A673 (cell line): ENCODE measurements at places on chromosomes 6 and 20. TPM values are rescaled to one million over a fixed set of nuclear protein-coding genes. Genes with fewer than 3 reads are reported as not detected.

DNA sequence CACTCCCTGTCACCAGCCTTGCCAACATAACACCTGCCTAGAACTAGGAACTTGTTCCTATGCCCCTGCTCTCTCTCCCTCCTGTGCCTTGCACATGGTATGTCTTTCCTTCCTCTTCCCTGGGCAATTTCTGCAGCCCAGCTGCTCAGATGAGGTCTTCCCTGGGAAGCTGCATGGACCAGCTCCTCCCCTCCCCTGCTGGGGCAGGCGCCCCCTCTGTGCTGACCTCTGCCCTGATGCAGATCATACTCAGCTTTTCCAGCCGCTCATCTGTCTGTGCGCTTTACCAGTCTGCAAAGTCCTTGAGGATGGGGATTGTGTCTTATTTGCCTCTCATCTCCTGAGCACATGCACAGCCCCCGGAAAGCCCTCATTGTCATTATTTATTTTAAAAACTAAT, 161.8 kb downstream of the SCML4 start:
- no peaks in the 10 kb centered on the region for H3K36me3 ChIP-seq
- no peak overlapping the region for H3K27ac ChIP-seq
- H3K4me3 ChIP-seq = no peak overlapping the region
- H3K27me3 ChIP-seq = no peaks in the 10 kb centered on the region
- no peak for DNase-seq

DNA sequence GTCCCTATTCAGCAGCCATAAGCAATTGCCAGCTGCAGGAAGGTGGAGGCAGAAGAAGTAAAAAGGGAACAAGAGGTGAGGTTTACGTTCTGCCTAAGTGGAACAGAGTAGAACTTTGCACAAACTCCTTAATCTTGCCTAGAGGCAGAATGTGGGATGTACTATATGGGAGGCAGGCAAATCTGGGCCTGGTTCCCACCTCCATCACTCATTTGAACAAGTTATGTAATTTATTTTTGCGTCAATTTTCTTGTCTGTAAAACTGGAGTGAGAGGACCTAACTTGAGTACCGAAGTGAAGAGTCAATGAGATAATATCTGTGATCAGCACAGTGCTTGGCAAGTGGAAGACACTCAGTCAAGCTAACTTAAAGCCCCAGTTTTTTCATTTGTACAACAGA, 2.0 kb upstream of the TPBG start:
- peaks cover 5% of the 10 kb centered on the region for H3K36me3 ChIP-seq
- no peak overlapping the region for H3K4me3 ChIP-seq
- no peak overlapping the region for H3K27ac ChIP-seq
- no peak for DNase-seq
- peaks cover 22% of the 10 kb centered on the region for H3K4me1 ChIP-seq

DNA sequence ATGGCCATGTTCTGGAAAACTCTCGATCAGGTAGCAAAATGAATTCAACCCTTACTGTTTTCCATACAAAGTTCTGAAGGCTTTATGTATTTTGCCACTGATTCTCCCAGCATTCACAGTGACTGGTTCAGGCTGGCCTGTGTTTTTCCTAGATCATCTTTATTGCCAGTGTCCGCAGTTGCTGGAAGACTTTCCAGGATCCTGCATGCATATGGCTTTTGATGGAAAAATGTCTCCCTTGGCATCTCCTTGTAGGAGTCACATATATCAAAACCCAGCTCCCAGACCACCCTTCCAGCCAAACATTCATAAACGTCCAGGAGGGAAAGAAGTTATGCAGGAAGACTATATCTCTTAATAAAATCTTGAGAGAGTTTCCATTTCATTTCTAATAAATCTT, 588.8 kb downstream of the MAFB start:
- no peaks in the 10 kb centered on the region for H3K36me3 ChIP-seq
- H3K4me1 ChIP-seq = no peaks in the 10 kb centered on the region
- no peak overlapping the region for H3K4me3 ChIP-seq
- H3K27ac ChIP-seq = no peak overlapping the region

DNA sequence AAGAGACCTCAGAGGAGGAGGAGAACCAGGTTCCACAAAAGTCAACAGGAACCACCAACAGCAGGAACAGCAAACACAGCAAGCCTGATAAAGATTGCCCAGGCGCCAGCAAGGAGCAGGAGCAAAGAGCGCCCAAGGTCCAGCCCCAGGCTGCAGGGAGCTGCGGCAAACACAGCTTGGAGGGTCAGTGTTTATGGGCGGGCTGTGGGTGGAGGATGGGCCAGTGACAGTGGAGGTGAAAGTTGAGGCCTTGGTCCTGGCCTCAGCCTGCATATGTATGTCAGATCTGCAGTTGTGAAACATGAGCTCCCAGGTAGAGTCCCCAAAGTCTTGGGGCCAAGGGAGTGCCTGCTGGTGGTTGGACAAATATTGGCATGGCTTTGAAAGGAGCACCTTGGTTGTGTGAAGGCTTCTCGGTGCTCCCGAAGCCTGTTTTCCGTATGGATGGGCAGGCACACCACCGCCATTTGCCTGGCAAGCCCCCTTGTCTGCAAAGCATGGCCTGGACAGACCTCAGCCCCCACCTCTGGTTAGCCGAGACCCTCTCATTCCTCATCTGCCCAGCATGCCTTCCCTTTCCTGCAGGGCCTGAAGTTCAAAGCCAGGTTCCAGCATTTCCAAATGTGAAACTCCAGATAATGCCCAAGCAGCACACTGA, 2.0 kb upstream of the CAPN11 start:
- no peaks in the 10 kb centered on the region for H3K4me1 ChIP-seq
- H3K36me3 ChIP-seq = no peaks in the 10 kb centered on the region
- no peaks in the 10 kb centered on the region for H3K27me3 ChIP-seq
- H3K4me3 ChIP-seq = no peak overlapping the region

DNA sequence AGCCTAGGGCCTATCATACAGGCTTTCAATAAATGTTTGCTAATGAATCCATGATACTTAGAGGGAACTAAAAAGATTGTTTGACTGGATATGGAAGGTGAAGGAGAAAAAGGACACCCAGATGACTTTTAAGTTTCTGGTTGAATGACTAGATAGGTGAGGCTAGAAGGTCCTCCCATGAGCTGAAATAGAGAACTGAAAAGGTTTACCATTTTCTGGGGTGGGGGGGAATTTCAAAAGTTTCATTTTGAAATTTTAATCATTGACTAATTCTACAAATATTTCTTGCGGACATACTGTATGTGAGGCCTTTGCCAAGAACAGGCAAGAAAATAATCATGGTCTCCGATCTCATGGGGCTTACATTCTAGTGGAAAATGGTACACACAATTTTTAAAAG, 17.9 kb upstream of the ZBTB2 start:
- no peaks in the 10 kb centered on the region for H3K27me3 ChIP-seq

GRCh38 chr6:130426066-130426721, 60.4 kb downstream of the TMEM200A start:
- H3K27me3 ChIP-seq = no peaks in the 10 kb centered on the region
- H3K4me3 ChIP-seq = no peak overlapping the region
- H3K36me3 ChIP-seq = no peaks in the 10 kb centered on the region
- DNase-seq = no peak

DNA sequence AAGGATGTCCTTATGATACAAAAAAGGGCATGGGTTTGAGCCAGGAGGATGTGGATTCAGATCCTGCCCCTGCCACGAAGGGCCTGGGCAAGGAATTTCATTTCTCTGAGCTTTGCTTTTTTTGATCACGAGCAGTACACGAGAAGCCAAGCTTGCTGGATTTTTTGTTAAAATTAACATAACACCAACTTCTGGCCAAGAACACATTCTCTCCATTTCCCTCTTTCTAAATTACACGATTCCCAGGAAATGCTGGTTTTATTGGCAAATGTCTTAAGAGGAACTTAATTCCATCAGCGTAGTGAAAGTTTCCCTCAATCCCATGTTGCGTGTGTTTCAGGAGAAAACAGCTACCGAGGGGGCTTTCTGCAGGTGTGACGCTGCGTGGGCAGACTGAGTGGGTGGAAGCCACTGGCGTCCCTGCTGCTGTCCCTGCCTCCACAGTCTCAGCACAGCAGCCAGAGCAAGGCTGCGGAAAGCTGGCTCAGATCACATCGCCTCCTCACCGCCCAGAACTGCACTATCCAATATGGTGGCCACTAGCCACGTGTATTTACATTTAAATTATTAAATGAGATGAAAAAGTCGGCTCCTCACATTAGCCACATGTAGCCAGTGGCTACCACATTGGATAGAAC, 120.8 kb upstream of the INSM1 start:
- H3K27ac ChIP-seq = no peak overlapping the region
- H3K36me3 ChIP-seq = no peaks in the 10 kb centered on the region
- no peaks in the 10 kb centered on the region for H3K27me3 ChIP-seq

GRCh38 chr6:37259191-37259590, 1.2 kb upstream of the TMEM217 start:
- no peak for DNase-seq
- H3K4me1 ChIP-seq = peaks cover 18% of the 10 kb centered on the region
- no peak overlapping the region for H3K27ac ChIP-seq
- H3K4me3 ChIP-seq = peak overlapping the region; percentile 93
- H3K36me3 ChIP-seq = no peaks in the 10 kb centered on the region
- no peaks in the 10 kb centered on the region for H3K27me3 ChIP-seq

- H3K27ac ChIP-seq = no peak overlapping the region
- no peaks in the 10 kb centered on the region for H3K36me3 ChIP-seq
- no peaks in the 10 kb centered on the region for H3K27me3 ChIP-seq
- H3K4me1 ChIP-seq = no peaks in the 10 kb centered on the region
- H3K4me3 ChIP-seq = no peak overlapping the region
- no peak for DNase-seq
Measured at GRCh38 chr6:73207221-73207837, 18.0 kb downstream of the KHDC1L start.

DNA sequence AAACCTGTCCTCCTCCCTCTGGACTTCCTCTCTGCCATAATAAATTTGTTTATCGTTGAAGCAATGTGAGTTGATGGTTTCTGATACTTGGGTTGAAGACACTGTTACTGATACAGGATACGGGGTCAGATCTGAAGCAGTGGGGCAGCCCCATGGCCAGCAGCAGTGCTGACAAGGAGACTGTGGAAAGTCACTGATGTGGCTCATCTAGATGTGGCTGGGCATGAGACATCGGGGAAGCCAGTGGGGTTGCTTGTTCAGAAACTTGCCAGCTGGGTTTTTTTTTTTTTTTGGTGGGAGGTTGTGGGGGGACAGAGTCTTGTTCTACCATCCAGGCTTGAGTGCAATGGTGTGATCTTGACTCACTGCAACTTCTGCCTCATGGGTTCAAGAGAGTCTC, 2.6 kb upstream of the BPI start:
- peaks cover 38% of the 10 kb centered on the region for H3K27me3 ChIP-seq
- H3K27ac ChIP-seq = no peak overlapping the region
- H3K4me1 ChIP-seq = no peaks in the 10 kb centered on the region
- H3K36me3 ChIP-seq = no peaks in the 10 kb centered on the region
- no peak overlapping the region for H3K4me3 ChIP-seq

GRCh38 chr6:38968702-38969149, 79.9 kb upstream of the GLP1R start:
- H3K4me1 ChIP-seq = no peaks in the 10 kb centered on the region
- no peak for DNase-seq
- H3K4me3 ChIP-seq = no peak overlapping the region
- no peak overlapping the region for H3K27ac ChIP-seq

DNA sequence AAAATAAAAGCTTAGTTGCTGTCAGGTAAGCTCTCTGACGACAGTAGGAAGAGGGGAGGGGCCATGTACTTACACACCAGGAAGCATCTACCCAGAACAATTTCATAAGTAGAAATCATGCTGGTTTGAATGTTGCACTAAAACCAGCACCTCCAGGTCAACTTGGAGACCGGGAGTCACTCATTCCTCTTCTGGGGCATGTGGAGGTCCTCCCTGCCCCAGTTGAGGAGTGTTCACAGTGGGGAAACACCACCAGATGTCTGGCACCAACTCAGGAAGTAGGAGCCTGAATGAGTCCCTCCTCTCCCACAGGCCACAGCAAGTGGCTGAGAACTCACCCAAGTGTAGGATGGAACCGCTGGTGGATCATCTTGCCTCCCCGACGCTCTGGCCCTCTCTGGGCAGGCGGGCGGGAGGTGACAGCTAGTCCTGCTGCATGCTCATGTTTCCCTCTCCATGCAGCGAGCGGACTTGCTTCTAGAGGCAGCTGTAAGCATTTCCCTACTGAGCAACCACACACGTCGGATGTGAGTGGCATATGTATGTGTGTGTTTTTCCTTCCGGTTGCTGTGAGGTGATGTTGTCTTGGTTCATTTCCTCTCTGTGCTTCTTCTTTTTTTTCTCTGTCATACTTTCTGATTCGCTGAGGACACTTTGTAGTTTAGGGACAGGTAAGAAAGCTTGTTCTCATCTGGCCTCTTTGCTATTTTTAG, 149.5 kb upstream of the NEDD9 start:
- no peaks in the 10 kb centered on the region for H3K4me1 ChIP-seq
- no peak overlapping the region for H3K27ac ChIP-seq
- no peaks in the 10 kb centered on the region for H3K27me3 ChIP-seq
- no peak for DNase-seq
- H3K4me3 ChIP-seq = no peak overlapping the region

GRCh38 chr6:62465206-62465605, 179.2 kb upstream of the KHDRBS2 start:
- no peak overlapping the region for H3K27ac ChIP-seq
- H3K27me3 ChIP-seq = no peaks in the 10 kb centered on the region
- DNase-seq = no peak
- H3K4me3 ChIP-seq = no peak overlapping the region
- H3K4me1 ChIP-seq = no peaks in the 10 kb centered on the region

- peaks cover 66% of the 10 kb centered on the region for H3K27me3 ChIP-seq
- H3K4me3 ChIP-seq = no peak overlapping the region
- no peak for DNase-seq
Measured at GRCh38 chr6:1247056-1247455, 64.8 kb upstream of the FOXQ1 start.

DNA sequence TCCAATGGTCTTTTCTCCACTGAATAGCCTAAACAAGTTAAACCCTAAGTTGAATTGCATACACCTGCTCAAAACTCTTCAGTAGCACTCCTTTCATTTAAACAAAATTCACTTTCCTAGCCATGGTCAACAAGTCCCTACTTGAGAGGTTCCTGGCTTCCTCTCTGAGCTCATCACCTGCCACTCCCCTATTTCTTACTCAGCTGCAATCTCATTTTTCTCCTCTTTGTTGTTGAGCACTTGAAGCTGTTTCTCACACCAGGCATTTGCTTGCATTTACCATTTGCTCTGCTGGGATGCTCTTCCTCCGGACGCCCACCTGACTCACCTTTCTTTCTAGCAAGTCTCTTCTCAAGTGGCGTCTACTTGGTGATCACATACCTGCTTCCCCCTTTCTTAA, 38.5 kb downstream of the EDN1 start:
- H3K4me3 ChIP-seq = no peak overlapping the region
- no peaks in the 10 kb centered on the region for H3K4me1 ChIP-seq
- peaks cover 38% of the 10 kb centered on the region for H3K27me3 ChIP-seq
- no peak for DNase-seq
- H3K27ac ChIP-seq = no peak overlapping the region

- peaks cover 7% of the 10 kb centered on the region for H3K36me3 ChIP-seq
- no peak overlapping the region for H3K4me3 ChIP-seq
- no peaks in the 10 kb centered on the region for H3K27me3 ChIP-seq
- DNase-seq = no peak
- H3K27ac ChIP-seq = no peak overlapping the region
- H3K4me1 ChIP-seq = peaks cover 10% of the 10 kb centered on the region
Measured at GRCh38 chr6:41584668-41585205, 38.6 kb downstream of the FOXP4 start.

The LHFPL5 gene
- total RNA-seq = not detected in 2 replicates

The EYA4 gene
- 1.3 and 1.5 TPM in 2 replicates for total RNA-seq

The CBLN4 gene
- total RNA-seq = not detected in 2 replicates

The MAFB gene
- total RNA-seq = 44.3 and 57.0 TPM in 2 replicates

The CLPSL2 gene
- not detected in 2 replicates for total RNA-seq

The CDH4 gene
- 6.1 and 8.3 TPM in 2 replicates for total RNA-seq

The ZC2HC1B gene
- not detected in 2 replicates for total RNA-seq

The COL20A1 gene
- total RNA-seq = not detected in 2 replicates
